Activated gamma-delta T cell treated with Interleukin-2 at 50 U/mL for 16 hours (primary cell): ENCODE measurements at places on chromosomes 2 and 18.

DNA sequence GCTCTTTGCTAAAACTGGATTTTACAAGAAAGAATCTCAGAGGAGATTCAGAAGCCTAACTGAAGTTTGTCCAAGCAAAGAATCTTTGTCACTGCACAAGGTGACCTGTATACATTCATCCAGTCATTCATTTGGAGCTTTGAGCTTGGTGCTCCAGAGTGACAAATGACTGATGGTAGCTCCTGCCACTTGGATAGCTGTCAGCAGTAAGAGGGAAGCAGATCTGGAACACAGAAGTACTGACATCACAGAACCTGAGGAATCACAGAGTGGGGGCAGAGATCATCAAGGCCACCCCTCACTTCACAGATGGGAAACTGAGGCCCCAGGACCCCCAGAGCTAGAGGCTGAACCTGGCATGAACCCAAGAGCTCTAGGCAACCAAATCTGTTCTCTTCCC is 28.8 kb upstream of the IGFBP2 start:
- no peak for DNase-seq

- no peak for DNase-seq
Measured at GRCh38 chr2:12796657-12797056, 79.9 kb downstream of the TRIB2 start.

DNA sequence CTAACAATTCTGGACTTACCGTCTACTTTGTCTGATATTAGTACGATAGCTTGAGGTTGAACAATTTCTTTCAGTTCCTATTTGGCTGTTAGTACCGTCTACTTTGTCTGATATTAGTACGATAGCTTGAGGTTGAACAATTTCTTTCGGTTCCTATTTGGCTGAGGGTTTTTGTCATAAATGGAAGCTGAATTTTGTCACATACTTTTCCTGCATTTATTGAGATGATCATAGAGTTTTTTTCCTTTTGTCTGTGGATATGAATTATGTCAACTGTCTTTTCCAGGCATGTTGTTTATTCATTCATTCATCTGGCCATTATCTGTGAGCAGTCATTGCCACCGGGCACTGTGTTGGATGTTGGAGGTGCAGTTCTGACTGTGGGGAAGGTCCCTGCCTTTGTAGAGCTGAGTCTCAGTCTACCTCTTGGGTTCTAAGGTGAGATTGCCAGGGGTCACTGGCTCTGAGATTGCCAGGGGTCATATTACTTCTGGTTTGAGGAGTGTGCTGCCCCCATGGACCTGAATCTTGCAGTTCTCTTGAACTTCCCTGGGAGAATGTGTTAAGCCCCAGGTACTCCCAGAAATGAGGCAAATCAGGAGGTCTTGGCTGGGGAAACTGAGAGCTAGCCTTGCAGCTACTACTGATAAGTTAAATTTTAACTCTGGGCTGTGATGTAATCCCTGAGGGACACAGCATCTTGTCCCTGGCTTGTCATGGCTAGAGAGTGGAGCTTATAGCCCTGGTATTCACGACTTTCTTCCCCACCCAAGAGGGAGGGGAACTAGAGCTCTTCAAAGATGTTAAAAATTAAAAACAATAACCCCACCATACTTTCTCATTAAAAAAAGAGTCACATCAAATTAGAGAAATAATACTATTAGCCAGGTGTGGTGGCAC is 89.1 kb upstream of the MBOAT2 start:
- no peak for DNase-seq

GRCh38 chr2:28032816-28033215 is 142.3 kb downstream of the BABAM2 start:
- DNase-seq: no peak

GRCh38 chr18:27010784-27011183 is 145.3 kb upstream of the AQP4 start:
- no peak for DNase-seq

DNA sequence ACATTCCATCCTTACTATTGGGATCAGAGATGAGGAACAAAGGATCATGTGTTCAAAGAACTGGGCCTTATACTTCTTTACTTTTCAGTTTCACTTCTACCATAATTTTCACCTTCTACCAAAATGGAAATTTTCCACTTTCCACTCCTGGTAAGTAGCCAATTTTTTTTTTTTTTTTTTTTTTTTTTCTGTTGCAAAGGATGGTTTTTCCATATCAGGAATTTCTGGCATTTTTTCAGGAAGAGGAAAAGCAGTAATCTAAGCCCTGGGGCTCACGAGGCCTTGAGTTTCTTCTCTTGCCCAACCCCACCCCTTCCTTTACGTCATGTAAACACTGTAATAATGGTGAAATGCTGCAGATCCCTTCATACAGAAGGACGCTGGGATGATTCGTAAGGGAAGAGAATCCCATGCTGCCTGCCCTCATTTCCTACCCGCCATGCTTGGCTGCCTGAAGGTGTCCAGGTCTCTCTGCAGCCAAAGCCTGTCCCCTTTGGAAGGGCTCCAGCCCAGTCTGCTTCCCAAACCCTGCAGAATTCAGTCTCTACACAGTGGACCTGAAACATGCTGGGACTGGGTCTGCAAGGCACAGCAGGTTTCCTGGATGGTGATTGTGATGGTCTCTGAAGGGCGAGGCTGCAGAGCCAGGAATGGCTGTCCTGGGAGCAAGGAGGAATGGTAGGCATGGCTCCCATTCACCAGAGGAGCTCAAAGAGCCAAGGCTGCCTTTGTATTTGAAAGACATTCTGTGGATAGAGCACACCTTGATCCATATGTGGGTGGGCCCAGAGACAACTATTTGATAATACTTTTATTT is 57.0 kb downstream of the EFR3B start:
- DNase-seq: no peak

- no peak for DNase-seq
Measured at GRCh38 chr2:237222601-237223041, 136.9 kb downstream of the COPS8 start.

- DNase-seq: no peak
Measured at GRCh38 chr2:201223089-201224073, 37.0 kb upstream of the CASP8 start.

- DNase-seq: no peak
Measured at GRCh38 chr2:26630669-26631360, 10.4 kb downstream of the CIB4 start.

- DNase-seq: no peak
Measured at GRCh38 chr2:172177996-172178395, 75.3 kb upstream of the DLX2 start.

DNA sequence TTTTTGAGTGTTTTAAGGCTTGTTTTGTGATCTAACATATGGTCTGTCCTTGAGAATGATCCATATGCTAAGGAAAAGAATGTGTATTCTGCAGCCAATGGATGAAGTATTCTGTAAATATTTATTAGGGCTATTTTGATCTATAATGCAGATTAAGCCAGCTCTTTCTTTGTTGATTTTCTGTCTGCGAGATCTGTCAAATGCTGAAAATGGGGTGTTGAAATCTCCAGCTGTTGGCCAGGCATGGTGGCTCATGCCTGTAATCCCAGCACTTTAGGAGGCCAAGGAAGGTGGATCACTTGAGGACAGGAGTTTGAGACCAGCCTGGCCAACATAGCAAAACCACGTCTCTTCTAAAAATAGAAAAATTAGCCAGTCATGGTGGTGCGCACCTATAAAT is 132.7 kb downstream of the DIS3L2 start:
- no peak for DNase-seq

- DNase-seq: no peak
Measured at GRCh38 chr18:68399721-68400120, 315.2 kb downstream of the TMX3 start.

DNA sequence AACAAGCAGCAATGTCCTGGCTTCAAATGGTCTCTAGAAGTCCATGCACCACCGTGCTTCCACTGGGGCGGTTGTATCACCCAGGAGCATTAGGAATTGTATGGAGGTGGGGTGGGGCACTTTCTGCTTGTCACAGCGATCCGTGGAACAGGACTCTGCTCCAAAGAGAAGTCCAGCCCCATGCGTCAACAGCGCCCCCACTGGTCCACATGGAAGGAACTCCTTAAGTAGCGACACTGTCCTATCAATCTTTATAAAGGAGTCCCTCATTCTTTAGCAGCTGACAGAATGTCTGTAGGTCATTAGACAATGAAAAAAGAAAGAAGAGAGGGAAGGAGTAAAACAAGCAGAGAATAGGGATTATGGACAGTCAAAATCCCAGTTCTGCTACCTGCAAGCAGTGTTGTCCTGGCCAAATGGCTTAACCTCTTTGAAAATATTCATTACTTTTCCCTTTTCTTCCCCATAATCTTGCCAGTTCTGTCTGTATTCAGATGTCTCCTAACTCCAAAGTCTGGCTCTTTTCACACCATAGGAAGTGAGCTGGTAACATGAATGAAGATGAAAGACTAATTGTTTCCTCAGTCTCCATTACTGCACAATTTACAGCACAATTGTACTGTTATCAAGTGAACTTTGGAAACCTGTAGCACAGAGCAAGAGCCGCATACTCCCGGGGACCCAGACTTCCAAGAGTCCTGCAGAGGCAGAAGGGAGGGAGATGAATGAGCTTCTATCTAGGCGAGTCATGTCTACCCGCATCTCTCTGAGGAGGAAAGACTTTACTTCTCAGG is 9.9 kb downstream of the NFE2L2 start:
- DNase-seq: no peak

- DNase-seq: no peak
Measured at GRCh38 chr2:27298391-27299080, 9.7 kb downstream of the UCN start.

- no peak for DNase-seq
Measured at GRCh38 chr2:168084288-168084687, 163.1 kb downstream of the STK39 start.

DNA sequence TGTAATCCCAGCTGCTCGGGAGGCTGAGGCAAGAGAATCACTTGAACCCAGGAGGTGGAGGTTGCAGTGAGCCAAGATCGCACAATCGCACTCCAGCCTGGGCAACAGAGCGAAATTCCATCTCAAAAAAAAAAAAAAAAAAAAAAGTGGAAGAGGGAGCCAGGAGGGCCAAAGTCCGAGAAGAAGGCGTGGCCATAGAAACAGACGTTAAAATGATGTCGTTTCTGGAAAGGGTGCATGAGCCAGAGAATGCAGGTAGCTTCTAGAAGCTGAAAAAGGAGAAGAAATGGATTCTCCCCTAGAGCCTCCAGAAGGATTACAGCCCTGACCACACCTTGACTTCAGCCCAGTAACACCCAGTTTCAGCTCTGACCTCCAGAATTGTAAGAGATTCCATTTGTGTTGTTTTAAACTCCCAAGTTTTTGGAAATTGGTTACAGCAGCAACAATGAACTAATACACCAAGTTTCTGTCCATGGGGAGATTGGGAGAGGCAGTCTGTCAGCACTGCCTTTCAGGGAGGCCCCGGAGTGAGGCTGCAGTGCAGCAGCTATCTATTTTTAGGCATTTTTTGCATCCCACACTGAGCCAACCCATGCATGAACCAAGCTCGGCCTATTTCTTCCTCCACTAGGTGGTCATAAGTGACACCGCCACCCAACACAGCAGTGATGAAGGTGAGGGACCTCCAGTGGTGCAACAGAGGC is 14.2 kb upstream of the TRAF3IP1 start:
- DNase-seq: no peak

DNA sequence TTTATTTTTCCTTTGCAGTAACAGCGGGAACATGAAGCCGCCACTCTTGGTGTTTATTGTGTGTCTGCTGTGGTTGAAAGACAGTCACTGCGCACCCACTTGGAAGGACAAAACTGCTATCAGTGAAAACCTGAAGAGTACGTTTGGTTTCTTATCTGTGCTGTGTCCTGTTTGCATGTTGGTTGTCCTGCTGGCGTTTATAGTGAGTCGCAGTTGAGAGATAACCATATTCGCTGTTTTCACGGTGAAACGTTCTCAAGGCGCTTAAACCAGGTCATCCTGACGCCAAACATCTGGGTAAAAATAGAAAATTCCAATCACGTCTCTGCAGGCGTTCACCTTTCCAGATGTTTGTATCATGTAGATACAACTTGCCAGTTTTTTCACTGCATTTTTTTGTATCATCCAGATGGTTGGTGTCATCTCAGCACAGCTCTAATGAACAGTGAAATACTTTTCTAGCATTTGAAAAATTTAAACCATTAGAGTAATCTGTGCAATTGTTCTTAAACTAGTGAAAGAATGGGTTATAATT is 21.2 kb downstream of the CLUL1 start:
- DNase-seq: no peak

DNA sequence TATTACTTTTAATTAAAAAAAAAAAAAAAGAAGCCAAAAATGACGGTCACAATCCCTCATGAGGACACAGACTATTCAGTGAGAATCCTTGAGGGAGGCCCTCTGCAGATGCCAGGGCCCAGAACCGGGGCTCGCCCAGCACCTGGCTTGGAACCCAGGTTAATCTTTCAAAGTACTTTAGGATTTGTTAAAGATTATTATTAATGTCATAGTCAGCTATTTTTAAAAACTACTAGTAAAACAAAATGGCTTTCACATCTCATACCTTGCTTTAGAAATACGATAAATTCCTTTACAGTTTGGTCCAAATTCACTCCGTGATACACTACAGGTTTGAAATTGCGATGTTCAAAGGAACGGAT is 27.1 kb downstream of the C2orf76 start:
- no peak for DNase-seq

GRCh38 chr2:25330273-25330672 is 11.5 kb downstream of the DNMT3A start:
- DNase-seq: no peak

GRCh38 chr18:48300463-48300961 is 108.7 kb downstream of the ZBTB7C start:
- DNase-seq: no peak

DNA sequence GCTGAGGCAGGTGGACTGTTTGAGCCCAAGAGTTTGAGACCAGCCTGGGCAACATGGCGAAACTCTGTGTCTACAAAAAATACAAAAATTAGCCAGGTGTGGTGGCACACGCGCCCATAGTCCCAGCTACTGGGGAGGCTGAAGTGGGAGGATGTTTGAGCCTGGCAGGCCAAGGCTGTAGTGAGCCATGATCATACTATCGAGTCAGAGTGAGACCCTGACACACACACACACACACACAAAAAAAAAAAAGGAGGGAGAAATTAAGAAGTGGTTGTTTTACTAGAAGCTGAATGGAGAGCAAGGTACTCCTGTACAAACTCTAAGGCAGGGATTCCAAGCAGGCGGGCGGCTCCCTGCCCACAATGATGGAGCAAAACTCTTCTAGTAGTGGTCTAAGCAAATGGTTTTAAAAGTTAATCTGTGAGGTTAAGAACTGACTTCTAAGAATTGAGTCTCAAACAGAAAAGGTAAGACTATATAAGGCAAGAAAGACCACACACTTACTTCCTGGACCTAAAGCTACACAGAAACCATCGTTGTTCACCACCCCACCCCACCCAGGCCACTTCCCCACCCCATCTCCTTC is 2.6 kb downstream of the ANKRD44 start:
- no peak for DNase-seq

- DNase-seq: no peak
Measured at GRCh38 chr2:58110765-58111164, 64.2 kb downstream of the VRK2 start.

- no peak for DNase-seq
Measured at GRCh38 chr2:68086166-68086565, 23.4 kb upstream of the C1D start.

GRCh38 chr2:150478200-150478974 is 9.1 kb downstream of the RND3 start:
- no peak for DNase-seq

DNA sequence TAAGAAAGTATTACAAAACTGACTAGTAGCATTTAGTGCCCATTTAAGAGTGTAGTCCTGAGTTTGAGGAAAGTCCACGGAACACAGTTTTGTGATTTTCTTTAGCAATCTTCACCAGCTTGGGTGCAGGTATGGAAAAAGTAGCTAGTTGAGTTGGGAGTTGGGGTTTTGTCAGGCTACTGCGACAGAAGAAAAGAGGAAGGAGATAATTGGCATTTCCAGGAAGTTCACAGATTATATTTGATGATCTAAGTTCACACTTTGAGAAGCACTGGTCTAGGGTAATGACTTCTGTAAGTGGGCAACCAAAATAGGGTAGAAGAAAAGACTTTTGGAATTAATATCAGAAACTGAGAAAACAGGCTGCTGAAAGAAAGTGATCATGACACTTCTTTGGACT is 52.1 kb downstream of the VIL1 start:
- DNase-seq: no peak
